Right renal cortex interstitium (tissue), 3 donors: ENCODE measurements at places on chromosomes 3 and 15.

DNA sequence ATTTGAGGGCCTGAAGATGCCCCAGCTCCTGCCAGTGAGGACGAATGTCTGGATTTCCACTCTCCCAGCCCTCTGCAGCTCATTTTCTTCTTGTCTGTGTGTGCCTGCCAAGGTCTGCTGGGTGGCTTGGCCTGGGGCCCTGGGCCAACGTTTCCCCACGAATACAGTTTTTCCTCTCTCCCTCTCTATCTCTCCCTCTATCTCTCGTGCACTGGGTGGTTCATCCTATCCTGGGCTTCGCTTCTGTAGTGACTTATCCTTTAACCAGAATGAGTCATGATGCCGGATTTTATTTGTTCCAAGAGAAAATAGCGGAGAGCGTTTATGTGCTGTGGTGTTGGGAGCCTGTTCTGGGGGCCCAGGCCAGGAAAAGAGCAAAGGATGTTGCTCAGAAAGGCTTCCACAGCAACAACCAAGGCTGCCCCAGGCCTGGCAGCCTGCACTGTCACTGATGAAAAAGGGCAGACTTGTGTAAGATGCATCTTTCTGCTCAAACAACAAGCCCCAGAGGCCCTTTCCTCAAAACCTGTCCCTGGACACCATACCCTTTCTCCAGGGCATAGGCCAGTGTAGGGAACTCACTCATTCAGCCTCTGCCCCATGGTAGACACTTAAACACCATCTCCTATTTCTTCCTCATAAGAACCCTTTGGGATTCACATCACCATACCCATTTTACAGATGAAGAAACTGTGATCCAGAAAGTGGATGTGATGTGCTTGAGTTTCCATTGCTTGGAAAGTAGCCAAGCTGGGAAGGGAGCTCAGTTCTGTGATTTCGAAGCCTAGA lies 47.3 kb downstream of the ITGA11 start:
- DNase-seq = no peak

- DNase-seq = no peak
These were observed 187.9 kb downstream of the SUCNR1 start for GRCh38 chr3:152061296-152061695.

GRCh38 chr3:190968616-190969015 lies 106.1 kb upstream of the GMNC start:
- no peak for DNase-seq

GRCh38 chr15:32687556-32687955 lies 30.2 kb upstream of the GREM1 start:
- DNase-seq = no peak

DNA sequence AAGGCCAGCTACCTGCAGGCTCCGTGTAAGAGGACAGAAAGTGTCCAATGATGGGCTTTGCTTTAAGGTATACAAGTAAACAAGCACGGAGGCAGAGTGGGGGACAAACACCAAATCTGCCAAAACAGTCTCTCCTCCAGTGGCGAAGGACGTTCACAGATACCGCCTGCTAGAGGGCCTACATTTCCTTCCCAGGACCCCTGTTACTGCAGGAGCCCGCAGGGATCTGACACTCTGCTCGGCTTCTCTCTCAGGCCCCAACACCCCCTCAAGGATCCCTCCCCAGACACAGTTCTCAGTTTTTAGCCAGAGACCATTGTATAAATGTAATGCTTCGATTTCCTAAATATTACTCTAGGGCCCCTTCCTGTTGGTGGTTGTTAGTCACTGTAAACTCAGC lies 46.0 kb upstream of the VGLL4 start:
- DNase-seq = no peak

DNA sequence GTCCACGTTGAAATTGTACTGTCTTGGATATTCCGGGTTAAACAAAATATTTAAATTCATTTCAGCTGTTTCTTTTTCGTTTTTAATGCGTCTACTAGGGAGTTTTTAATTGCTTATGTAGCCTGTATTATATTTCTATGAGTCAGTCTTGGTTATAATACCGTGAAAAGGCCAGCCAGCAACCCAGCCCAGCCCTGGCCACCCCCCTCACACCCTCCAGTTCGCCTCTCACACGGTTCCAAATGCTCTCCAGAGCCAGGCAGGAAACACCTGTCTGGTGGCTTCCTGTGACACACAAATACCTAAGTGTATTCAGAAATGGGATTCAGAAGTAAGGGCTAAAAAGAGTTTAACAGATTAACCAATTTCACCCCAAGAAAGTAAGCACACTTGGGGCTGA lies 4.4 kb downstream of the SH3BP5 start:
- no peak for DNase-seq
